ENCODE measurements at places on chromosomes 1 and 21. TPM values are rescaled to one million over a fixed set of nuclear protein-coding genes. Genes with fewer than 3 reads are reported as not detected.

Gene FCGR1A
- not detected for total RNA-seq

Gene CLCA2
- total RNA-seq, result 0.25 TPM

Gene AMY2A
- total RNA-seq, result not detected

Gene IGFN1
- total RNA-seq, result 4.3 TPM

Gene EPHA8
- not detected for total RNA-seq

Gene ZNF593OS
- not detected for total RNA-seq

GRCh38 chr1:46396441-46397398 lies 2.6 kb downstream of the FAAH start:
- H3K36me3 ChIP-seq, result no peaks in the 10 kb centered on the region
- peaks cover 6% of the 10 kb centered on the region for H3K4me1 ChIP-seq
- no peak overlapping the region for H3K4me3 ChIP-seq
- DNase-seq, result no peak
- no peaks in the 10 kb centered on the region for H3K27me3 ChIP-seq
- H3K27ac ChIP-seq, result no peak overlapping the region

- DNase-seq, result no peak
- no peaks in the 10 kb centered on the region for H3K36me3 ChIP-seq
- no peak overlapping the region for H3K27ac ChIP-seq
- H3K4me1 ChIP-seq, result peaks cover 11% of the 10 kb centered on the region
- H3K27me3 ChIP-seq, result no peaks in the 10 kb centered on the region
- no peak overlapping the region for H3K4me3 ChIP-seq
These were observed 10.5 kb upstream of the TNFRSF25 start for GRCh38 chr1:6476483-6476882.

GRCh38 chr1:85321237-85321964 lies 45.0 kb upstream of the BCL10 start:
- peak overlapping the region; percentile 28 for H3K27ac ChIP-seq
- H3K4me1 ChIP-seq, result peaks cover 22% of the 10 kb centered on the region
- H3K27me3 ChIP-seq, result no peaks in the 10 kb centered on the region

GRCh38 chr1:145717833-145718232 lies 1.5 kb upstream of the CD160 start:
- no peaks in the 10 kb centered on the region for H3K27me3 ChIP-seq
- no peak overlapping the region for H3K27ac ChIP-seq

- no peaks in the 10 kb centered on the region for H3K36me3 ChIP-seq
- DNase-seq, result no peak
- no peaks in the 10 kb centered on the region for H3K27me3 ChIP-seq
- H3K27ac ChIP-seq, result no peak overlapping the region
These were observed 146.0 kb downstream of the PBX1 start for GRCh38 chr1:164704954-164705353.

DNA sequence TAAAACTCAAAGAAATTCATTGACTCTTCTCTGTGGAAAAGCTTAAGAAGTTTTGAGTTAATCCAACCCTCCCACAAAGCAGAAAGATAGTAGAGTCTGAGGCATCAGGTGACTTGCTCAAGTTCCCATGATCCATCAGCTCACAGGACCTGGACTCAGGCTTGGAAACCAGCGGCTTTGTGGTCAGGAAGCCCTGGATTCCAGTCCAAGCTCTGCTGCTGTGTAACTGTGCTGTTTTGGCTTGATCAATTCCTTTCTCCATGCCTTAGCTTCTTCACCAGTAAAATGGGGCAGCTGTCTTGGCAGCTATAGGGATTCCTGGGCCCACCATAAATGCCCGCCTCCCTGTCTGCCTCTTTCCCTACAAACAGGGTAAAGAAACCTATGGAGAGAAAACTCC lies 180.2 kb downstream of the HIVEP3 start:
- no peaks in the 10 kb centered on the region for H3K27me3 ChIP-seq
- H3K27ac ChIP-seq, result no peak overlapping the region
- H3K36me3 ChIP-seq, result no peaks in the 10 kb centered on the region
- H3K4me1 ChIP-seq, result no peaks in the 10 kb centered on the region
- DNase-seq, result no peak
- H3K4me3 ChIP-seq, result no peak overlapping the region

All from PC-9 (cell line).